GM18507 (cell line): ENCODE measurements at places on chromosomes 6 and 20.

- no peak for DNase-seq
These were observed 8.9 kb downstream of the FAM217B start for GRCh38 chr20:59948828-59949720.

DNA sequence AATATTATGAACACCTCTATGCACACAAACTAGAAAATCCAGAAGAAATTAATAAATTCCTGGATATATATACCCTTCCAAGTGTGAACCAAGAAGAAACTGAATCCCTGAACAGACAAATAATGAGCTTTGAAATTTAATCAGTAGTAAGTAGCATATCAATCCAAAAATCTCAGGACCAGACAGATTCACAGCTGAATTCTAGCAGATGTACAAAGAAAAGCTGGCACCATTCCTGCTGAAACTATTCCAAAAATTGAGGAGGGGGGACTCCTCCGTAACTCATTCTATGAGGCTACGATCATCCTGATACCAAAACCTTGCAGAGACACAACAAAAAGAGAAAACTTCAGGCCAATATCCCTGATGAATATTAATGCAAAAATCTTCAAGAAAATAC is 67.0 kb upstream of the PDE7B start:
- no peak for DNase-seq

- DNase-seq = no peak
These were observed 19.7 kb upstream of the SCRT2 start for GRCh38 chr20:695165-695866.

GRCh38 chr20:9286501-9287461 is 217.9 kb downstream of the PLCB4 start:
- no peak for DNase-seq

DNA sequence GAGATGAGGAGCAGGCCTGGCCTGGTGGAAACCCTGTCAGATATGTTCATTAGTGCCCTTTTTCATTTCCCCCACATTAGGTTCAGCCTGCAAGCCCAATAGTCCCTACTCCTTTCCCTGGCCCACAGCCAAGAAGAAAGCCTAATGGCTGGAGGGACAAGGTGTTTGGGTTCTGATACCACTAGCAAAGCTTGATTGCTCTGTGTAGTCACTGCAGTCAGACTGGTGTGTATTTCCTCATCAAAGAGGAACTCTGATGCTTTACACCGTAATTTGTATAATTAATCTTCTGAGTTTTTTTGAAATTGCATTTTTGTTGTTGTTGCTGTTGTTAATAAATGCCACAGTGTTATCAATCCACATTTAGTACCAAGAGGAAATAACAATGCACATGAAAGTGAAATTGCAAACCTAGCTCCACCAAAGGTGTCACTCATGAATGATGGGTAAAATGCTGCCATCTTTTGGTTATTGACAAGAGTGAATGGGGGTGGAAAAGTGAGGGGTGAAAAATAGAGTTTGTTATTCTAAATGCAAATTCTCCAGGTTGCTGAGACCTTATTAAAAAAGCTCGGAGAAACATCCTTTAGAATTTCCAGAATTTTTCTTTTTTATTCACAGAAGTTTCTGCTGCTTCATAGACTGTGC is 320.2 kb upstream of the POU3F2 start:
- DNase-seq = no peak

GRCh38 chr20:13718171-13718570 is 66.5 kb downstream of the ESF1 start:
- DNase-seq = no peak

DNA sequence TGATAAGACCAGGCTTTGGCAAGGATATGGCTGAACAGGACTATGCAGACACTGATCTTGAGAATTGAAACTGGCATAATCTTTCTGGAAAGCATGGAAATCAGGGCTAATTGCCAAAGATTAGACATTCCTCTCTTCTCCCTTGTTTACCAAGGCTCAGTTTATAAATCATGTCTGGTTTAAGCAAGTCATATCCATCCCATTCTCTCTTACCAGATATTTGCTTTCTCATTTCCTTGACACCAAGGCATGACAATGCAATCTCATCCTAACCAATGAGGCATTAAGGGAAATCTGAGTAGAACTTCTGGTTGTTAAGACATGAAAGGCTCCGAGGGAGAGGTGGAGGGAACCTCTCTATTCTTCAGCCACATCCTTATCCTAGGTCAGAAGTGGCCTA is 110.3 kb upstream of the CEP85L start:
- no peak for DNase-seq

- DNase-seq = no peak
These were observed 18.4 kb downstream of the DYNLRB1 start for GRCh38 chr20:34534391-34535165.

DNA sequence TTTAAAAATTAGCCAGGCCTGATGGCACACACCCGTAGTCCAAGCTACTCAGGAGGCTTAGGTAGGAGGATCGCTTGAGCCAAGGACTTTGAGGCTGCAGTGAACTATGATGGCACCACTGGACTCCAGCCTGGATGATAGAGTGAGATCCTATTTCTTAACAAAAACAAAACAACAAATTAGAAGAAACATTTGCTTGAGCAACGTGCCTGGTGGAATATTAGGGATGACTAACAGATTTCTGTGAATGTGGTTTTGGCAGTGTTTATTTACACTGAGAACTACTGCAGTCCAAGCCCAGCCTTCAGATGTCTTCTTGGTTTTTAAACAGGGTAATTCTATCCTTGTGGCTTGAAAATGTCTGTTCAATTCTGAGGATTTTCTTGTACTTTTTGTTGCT is 9.2 kb downstream of the PPP1R3G start:
- no peak for DNase-seq

- no peak for DNase-seq
These were observed 104.0 kb upstream of the PRSS16 start for GRCh38 chr6:27143474-27144026.

GRCh38 chr20:61295249-61295648 is 43.2 kb downstream of the CDH4 start:
- DNase-seq = no peak

DNA sequence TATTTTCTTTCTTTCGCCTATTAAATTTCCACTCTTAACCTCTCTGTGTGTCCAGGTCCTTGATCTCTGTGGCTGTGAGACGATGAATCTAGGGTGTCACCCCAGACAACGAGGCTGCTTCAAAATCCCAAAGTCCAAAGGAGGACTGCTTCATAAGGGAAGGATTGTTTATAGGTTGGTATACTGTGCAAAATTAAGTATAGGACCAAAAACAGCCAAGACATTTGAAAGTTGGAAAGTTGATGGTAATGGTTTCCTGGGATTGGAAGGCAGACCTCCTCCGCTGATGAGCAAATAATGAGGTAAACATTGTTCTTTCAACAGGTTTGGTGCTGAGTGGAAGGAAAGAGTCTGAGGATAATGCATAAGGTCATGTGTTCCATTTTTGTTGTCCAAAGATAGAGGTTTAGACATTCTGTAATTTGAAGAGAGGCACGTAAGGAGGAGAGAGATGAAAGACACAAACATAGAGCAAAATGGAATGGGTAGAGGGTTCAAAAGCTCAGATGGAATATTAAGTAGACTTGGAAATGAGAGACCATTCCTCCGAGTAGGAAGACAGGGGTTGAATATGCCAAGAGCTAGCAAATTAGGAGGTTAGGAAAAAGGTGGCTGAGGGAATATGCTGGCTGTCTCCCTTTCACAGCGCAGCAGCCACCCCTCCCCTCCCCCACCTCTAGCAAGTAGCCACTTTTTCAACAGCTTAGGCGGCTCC is 24.8 kb downstream of the ZNF311 start:
- DNase-seq = no peak

GRCh38 chr6:80287112-80287511 is 180.6 kb downstream of the BCKDHB start:
- no peak for DNase-seq

GRCh38 chr6:110476046-110476849 is at the start of gene SLC22A16:
Gene SLC22A16, minus strand, starts transcription at chr6:110476613. Its CDS starts 39 bp downstream, at chr6:110476574.
- DNase-seq = no peak

GRCh38 chr6:411402-412145 is 20.0 kb downstream of the IRF4 start:
- DNase-seq = no peak

DNA sequence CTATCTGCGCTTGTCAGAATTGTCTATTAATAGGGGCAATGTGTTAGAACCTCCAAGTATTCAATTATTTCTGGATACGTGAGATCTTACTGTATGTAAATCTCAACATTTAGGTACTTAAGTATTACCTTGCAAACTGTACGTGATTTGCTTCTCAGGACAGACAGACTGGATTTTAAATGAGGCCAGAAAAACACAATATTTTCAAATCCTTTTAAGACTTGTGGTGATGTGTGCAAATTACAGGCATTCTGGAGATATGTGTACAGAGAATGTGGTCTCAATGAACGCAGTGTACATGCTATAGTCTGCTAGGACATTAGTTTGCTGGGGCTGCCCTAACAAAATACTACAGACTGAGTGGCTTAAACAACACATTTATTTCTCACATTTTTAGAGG is 16.9 kb downstream of the CCR6 start:
- DNase-seq = no peak

DNA sequence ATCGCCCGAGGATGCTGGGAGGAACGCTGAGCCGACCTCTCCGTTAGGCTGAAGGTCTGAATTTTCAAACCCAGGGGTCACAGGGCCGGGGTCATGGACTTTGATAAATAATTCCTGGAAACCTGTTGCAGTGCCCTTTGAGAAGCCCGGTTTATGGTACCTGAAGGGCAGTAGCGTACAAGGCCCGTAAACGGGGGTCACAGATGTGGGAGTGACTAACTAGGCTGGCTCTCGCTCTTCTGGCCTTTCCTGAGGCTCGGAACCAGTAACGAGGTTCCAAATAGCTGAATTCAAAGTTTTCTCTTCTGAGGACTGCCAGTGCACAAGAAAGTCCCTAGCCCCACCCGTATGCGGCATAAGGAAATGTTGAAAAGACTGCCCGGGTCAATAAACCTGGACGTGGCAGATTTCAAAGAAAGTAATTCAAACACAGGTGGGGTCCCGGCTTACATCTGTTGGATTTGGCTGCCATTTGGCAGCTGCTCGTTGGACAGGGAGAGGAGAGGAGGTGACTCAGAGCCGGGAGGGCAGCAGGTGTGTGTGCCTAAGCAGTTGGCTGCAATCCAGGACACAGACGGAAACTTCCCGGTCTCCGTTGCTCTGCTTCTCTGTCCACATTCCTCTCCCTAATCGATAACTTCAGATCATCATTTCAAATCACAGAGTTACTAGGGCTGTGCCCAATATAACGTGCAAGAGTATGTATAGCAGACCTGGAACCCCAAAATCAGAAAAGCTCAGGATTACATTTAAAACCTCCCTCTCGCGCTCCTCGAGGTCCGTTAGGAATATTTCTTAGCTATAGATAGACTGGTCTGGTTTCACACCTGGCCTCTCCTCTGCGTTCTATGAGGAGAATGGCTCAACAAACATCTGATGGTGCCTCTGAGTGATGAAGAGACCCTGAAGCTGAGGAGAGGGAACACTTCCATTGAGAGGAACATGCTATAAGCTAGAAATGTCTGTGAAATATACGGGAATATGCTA is 765 bp upstream of the GMDS start:
- DNase-seq = no peak

GRCh38 chr6:17965397-17965796 is 22.0 kb downstream of the KIF13A start:
- DNase-seq = no peak

DNA sequence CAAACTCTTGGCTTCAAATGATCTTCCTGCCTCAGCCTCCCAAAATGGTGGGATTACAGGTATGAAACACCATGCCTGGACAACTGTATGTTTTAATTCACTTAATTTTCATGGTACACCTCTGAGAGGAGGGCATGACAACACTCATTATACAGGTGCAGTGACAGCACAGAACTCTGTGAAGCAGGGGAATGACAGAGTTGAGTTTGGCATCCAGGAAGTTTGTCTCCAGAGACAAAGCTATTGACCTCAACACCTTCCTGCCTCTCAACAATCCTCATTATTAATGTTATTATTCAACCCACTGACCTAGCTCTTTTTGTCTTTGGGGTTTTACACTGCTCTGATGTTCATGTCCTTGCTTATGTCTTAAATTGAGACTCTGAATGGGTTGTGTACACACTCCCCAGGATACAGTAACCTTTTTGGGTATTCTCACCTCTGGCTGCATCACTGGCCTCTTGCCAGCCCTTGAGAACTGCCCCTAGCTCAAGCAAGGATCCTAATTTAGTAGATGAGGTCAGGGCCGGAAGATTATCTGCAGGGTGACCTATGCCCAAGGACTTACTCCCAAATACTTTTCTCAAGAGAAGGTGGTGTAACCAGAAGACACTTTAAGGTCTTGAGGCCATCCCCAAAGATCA is 13.0 kb upstream of the IER3 start:
- DNase-seq = no peak

GRCh38 chr6:53436526-53437303 is 88.0 kb upstream of the ELOVL5 start:
- no peak for DNase-seq

- DNase-seq = no peak
These were observed 26.9 kb upstream of the MRPS18A start for GRCh38 chr6:43714311-43715055.

- no peak for DNase-seq
These were observed 130.8 kb downstream of the SAMD5 start for GRCh38 chr6:147639279-147639678.

DNA sequence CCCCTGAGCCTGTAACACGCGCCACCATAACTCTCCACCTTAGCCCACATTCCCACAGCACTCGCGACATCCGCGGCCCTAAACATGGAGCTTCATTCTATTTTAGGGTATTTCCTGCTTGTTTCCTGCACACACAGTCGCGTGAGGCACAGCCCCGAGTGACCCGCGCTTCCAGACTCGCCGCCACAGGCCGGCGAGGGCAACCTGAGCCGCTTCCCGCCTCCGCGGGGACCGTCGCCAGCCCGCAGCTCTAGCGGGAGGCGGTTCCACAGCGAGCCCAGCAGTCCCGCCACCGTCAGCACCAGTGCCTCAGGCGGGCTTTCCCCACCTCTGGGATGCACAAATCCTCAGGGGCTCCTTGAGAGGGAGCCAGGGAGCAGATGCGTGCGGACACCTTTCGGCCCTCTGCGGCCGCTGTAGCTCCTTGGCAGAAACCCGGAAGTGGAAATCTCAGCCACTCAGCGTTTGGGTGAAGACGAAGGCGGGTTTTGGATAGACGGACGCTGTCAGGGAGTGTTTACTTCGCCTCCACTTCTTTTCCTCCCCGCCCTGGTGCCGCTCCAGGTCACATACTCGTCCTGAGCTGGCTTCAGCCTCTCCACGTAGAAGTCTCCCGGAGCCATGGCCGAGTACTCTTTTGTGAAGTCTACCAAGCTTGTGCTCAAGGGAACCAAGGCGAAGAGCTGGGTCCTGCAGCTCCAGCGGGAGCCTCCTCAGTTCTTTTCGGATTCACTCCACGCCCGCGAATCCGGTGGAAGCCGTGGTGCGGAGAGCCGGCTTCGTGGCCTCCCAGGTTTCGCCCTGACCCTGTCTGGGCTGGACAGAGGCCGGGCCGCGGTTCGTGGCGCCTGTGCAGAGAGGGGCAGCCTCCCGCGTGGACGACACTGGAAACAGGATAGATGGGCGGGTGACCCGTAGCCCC is 2177.4 kb upstream of the DEFB115 start:
- no peak for DNase-seq

DNA sequence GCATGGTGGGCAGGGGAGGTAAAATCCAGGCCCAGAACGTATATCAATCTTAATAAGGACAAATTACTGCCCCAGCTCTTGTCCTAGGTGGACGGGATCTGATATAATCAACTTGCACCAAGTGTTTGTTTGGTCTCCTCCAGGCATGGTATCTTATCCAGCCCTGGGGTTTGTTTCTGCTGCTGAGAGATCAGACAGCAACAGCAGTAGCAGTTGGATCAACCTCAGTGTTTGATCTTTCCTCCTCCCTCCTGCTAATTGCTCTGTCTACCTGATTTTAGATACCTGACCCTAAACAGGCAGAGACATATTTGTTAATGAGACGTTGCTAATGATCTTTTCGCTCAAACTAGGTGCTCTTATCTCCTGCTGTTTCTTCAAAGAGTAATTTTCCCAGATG is 100.4 kb upstream of the BACH2 start:
- no peak for DNase-seq
